ENCODE measurements at places on chromosomes 4 and X.

GRCh38 chr4:151530783-151531182 lies 121.8 kb downstream of the FHIP1A start:
- DNase-seq: no peak

DNA sequence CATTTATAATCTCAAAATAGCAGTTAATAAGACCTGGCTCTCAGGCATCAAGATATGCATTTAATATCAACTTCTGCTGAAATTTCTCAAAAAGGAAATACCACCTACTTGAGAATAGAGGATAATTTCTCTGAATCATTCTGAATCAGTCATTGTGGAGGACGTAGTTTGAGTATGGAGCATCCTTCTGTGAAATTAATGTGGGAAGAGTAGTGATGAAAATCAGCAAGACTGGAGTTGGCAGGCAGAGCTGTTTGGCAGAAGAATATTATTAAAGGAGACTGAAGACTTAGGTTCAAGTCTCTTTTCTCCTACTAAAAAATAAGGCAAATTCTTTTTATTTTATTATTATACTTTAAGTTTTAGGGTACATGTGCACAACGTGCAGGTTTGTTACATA lies 325.6 kb upstream of the ATOH1 start:
- DNase-seq: no peak

GRCh38 chr4:118264096-118264495 lies 88.7 kb downstream of the PRSS12 start:
- DNase-seq: no peak

GRCh38 chr4:74545448-74545847 lies 100.5 kb downstream of the AREG start:
- DNase-seq: no peak
